ENCODE measurements at places on chromosomes 6 and 20.

DNA sequence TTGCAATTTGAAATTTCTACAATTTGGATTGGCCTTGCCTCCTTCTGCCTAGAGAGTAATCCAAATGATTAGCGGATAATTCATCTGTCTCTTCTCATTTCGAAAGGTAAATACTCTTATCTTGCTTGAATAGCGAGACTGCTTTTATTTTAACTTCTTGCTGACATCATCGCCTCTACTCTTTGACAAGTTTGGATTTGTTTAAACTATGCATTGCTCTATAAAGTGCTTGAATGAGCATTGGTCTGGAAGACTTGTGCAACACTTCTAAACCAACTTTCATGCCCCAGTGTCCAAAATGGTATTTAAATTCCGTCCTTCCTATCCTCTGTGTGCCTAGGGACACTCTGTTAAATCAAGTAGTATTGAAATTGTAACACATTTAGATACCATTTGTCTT, 384.1 kb upstream of the SLC35B3 start:
- DNase-seq: no peak

GRCh38 chr6:16311763-16312162, 73.4 kb downstream of the GMPR start:
- DNase-seq: no peak

DNA sequence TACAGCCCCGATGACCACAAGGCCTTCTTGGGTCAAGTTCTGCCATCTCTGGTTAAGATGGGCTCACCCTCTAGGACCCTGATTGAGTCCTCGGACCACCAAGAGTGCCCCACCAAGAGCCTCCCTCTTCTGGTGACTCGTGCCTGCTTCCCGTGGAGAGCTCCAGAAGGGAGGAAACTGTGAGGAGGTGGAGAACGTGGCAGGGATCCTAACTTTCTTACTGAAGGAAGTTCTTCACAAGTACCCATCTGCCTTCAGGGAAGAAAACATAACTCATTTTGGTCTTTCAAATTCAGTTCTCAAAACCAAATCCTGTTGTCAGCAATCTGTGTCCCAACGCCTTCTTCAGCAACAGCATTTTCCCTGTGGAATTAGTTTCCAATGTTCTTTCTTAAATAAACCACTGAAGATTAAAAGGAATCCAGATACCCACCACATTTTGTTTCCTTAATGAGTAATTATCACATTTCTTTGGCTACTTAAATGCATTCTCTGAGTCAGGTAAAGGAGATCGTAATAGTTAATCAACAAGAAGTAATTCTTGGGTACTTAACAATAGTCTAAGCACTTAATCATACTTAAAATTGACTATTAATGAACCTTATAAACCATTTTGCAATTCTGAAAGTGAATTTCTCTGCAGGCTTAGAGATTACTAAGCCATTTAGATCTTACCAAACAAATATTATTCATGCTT, 185.8 kb upstream of the SGK1 start:
- DNase-seq: no peak

DNA sequence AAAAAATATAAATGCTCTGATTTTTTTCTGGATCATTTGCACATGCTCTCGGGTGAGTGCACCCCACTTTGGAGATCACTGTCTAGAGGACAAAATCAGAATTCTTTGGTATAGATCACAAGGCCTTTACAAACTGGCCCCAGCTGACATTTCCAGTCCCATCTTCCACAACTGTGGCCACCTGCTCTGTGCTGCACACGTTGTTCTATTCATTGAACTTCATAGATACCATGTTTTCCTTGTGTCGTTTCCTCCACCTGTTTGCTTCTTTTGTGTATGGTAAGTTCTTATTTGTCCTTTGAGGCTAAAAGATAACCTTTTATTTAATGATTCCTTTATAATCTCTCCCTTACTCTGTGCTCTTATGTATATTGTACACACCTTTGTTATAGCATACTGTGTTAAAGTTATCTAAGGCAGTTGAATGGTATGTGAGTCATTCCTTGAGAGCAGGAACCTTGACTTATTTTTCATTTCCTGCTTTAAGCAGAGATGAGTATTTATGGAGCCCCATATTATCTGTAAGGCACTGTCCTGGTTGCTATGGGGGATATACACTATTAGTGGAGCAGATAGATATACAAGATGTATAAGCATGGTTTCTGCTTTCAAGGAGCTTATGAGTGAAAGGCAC, 12.0 kb upstream of the SLC17A5 start:
- DNase-seq: no peak

GRCh38 chr6:109434456-109434855, 6.0 kb downstream of the PPIL6 start:
- DNase-seq: no peak

- no peak for DNase-seq
These were observed 38.4 kb upstream of the RSPO3 start for GRCh38 chr6:127080081-127080480.

GRCh38 chr20:49811825-49812506, 662 bp upstream of the SLC9A8 start:
- DNase-seq: no peak

- DNase-seq: no peak
These were observed 131.3 kb downstream of the MTFR2 start for GRCh38 chr6:136118787-136119186.

DNA sequence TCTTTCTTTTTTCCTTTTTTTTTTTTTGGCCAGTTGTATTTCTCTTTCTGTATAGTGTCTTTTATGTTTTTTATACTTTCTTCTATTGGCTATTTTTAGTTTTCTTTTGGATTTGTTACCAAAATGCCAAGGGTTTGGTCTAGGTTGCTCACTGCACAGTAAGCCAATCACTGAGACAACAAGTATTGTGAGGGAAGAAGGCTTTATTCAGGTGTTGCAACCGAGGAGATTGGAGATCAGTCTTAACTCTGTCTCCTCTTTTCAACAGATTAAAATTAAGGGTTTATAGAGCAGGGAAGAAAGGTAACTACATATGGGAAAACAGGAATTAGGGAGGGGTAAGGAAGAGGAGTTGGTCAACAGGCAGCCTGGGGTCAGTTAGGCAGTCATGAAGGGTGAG, 10.1 kb upstream of the TRIM26 start:
- DNase-seq: no peak

DNA sequence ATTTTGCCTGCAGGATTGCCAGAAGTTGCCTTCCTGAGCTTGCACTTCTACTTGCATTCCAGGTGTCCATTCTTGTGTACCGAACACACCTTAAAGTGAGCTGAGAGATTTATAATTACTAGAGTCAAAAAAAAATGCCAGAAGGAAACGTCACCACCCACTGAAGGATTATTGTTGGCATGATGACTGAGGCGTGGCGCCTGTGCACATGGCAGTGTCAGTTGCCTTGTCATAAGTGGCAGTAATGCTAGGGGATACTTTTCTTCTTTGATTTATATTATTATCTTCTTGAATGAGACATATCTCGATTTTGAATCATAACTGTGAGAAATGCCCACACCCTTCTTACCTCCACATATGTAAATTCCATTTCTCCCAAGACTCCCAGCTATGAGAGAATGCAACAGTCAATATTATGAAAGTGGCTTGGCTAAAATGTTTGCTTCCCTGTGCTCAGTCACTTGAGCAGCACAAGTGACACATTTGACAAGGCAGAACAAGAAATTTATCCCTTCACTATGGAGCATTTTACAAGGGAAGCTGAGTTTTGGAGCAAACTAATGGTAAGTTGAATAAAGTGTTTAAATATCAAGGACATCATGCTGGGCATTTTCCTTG, 149.5 kb upstream of the SASH1 start:
- no peak for DNase-seq

- no peak for DNase-seq
These were observed 2.0 kb downstream of the OGFRL1 start for GRCh38 chr6:71290611-71291010.

DNA sequence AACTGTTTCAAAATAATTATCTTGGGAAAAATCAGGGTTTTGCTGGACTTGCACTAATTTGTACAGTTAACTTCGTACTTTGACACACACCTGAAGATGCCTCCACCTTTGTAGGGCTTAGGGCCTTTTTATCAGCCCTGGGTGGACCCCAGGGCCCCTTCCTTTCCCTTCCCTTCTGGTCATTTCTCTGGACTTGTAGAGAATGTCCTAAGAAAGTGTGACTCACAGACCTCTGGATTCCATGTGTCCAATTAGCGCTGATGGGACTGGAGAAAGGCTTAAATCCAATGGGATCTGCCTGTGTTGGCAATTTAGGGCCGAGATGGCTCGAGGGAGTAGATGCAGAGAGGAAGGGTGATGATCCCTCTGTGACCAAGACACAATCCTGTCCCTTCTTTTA, 9.3 kb downstream of the TRIM15 start:
- DNase-seq: no peak

DNA sequence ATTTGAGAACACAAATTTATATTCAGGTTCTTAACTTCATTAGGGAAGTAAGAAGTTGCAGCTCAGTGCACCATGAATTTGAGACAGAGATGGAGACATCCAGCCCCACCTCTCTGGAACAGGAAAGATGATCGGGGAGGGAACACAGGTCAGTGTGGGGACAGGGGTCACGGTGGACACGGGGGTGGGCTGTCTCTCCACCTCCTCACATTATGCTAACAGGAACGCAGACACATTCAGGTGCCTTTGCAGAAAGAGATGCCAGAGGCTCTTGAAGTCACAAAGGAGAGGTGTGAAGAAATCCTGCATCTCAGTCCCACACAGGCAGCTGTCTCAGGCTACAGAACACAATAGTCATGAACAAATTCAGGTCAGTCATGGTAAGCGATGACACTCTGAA, 3.1 kb downstream of the HLA-C start:
- DNase-seq: no peak

- no peak for DNase-seq
These were observed 7.9 kb upstream of the ZSCAN12 start for GRCh38 chr6:28407401-28407800.

DNA sequence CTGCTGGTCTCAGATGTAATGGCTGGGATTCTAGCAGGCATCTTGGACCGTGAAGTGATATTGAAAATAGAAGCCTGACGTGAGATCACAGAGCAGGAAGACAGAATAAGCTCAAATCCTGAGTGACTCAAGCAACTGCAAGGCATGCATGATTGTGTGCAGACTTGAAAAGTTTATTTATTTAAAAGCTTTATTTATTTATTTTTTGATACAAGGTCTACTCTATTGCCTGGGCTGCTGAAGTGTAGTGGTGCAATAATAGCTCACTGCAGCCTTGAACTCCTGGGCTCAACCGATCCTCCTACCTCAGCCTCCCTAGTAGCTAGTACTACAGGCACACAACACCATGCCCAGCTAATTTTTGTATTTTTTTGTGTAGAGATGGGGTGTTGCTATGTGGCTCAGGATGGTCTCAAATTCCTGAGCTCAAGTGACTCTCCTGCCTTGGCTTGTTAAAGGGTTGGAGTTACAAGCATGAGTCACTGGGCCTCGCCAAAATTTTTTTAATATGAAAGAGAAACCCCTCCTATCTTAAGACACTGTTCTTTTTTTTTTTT, 40.1 kb upstream of the RNF144B start:
- no peak for DNase-seq

- DNase-seq: no peak
These were observed 43.5 kb upstream of the MYL9 start for GRCh38 chr20:36497856-36498255.

DNA sequence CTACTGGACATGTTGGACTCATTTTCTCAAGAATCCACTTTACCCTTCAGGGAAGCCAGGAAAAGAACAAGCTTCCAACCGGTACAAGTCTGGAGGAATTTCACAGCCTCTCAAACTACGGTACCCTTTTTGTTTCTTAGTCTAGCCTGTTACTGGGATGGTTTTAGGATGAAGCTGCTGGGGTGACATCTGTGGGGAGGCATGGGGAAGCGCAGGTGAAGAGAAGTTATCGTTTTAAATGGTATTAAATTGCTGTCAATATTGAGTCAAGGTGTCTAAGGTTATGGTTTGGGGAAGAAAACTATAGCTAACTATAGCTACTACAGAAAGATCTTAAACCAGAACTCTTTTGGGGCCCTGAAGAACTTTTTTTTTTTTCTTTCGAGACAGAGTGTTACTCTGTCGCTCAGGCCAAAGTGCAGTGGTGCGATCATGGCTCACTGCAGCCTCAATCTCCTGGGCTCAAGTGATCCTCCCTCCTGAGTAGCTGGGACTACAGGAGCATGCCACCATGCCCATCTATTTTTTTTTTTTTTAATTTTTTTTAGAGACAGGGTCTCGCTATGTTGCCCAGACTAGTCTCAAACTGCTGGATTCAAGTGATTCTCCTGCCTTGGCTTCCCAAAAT, 128.7 kb downstream of the RIN2 start:
- DNase-seq: no peak

- DNase-seq: no peak
These were observed 3.6 kb downstream of the BEND6 start for GRCh38 chr6:56958481-56958880.

DNA sequence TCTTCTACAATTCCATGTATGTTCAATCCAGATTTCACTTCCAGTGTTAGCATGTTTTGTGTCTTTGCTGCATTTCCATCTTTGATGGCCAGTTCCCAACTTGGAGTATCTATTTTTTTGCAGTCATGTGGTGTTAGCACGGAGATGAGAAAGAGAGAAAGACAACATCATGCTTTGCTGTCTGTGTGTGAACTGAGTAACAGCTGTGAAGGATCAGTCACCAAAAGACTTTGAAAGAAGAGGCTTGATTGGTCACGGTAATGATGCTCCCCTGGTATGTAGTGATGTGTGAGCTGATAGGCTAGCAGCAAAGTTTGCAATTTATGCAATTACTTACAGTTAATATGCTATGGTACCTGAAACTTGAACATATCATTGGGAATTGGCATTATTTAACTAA, 731.3 kb upstream of the NRSN1 start:
- DNase-seq: no peak

DNA sequence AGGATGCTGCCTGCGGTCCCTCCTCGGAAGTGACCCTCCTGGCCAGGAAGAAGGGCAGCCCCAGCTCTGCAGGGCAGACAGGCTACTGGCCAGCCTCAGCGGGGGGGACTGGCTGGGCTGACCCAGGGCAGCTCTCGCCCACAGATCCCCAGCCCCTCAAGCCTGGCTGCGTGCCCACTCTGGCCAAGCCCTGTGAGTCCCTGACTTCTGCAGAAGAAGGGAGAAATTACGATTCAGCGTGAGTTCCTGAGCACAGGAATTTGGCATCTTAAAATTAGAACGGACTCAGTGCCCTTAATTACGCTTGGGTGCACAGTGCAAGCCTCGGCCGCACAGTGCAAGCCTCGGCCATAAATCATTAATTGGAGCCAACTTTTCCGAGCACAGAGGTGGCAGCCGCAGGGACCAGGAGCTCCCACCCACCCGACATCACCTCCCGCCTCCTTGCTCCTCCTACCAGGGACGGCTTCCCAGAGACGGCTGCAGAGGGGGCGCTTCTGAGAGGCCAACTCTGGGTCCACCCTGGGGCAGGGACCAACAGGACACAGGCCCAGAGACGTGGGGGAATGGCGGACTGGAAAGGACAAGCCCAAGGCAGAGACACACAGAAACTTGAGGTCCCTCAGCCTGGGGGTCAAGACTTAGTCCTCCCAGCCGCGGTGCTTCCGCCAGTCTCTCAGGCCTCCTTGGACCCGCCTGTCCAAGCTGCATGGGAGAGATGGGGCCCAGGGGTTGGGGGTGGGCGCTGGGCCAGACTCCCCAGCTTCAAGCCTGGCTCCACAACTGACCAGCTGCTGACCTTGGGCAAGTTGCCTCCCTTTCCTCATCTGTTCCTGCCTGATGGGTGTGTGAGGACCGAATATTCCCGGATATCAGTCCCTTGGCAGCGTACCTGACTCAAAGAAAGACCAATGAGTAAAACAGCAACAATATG, 165.4 kb downstream of the TAF4 start:
- DNase-seq: no peak

GRCh38 chr6:11139051-11139960, 27.8 kb upstream of the ERVFRD-1 start:
- DNase-seq: no peak

GRCh38 chr20:43914311-43915210, at the start of gene TOX2:
TOX2 (plus strand) TSS chr20:43914852; CDS start chr20:43914892, 40 bp downstream.
- DNase-seq: no peak

- DNase-seq: no peak
These were observed 180.4 kb upstream of the FOXQ1 start for GRCh38 chr6:1131285-1132079.
